ENCODE measurements at places on chromosomes 16 and 17.

DNA sequence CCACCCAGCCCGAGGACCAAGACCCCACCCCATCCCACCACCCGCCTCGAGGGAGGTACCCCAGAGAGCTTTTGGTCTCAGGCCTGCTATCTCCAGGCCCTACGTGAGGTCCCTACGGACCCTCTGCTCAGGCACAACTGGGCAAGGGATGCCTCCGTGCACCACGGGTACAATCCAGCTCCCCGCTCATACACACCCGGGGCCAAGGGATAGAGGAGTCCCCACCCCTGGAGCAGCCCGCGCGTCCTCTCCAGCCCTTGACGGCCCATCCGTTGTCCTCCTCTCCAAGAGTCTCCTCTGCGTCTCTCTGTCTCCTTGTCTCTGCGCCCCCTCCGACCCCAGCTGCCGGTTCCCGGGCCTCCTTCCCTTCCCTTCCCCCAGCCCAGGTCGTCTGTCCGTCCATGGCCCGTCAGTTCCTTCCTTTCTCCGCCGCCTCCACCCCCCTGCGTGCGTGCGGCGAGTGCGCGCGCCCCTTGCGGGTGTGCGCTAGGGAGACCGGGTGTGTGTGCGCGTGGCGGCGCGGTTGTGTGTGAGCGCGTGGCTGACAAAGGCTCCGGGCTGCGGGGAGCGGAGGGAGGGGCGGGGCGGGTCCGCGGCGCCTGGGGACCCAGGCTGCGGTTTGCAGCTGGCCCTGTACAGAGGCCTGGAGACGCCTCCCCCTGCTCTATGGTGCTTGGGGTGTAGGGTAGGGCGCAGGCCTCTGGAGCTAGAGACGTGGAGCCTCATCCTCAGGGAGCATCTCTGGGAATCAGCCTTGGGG, 930 bp downstream of the SPNS2 start:
- DNase-seq, result no peak

DNA sequence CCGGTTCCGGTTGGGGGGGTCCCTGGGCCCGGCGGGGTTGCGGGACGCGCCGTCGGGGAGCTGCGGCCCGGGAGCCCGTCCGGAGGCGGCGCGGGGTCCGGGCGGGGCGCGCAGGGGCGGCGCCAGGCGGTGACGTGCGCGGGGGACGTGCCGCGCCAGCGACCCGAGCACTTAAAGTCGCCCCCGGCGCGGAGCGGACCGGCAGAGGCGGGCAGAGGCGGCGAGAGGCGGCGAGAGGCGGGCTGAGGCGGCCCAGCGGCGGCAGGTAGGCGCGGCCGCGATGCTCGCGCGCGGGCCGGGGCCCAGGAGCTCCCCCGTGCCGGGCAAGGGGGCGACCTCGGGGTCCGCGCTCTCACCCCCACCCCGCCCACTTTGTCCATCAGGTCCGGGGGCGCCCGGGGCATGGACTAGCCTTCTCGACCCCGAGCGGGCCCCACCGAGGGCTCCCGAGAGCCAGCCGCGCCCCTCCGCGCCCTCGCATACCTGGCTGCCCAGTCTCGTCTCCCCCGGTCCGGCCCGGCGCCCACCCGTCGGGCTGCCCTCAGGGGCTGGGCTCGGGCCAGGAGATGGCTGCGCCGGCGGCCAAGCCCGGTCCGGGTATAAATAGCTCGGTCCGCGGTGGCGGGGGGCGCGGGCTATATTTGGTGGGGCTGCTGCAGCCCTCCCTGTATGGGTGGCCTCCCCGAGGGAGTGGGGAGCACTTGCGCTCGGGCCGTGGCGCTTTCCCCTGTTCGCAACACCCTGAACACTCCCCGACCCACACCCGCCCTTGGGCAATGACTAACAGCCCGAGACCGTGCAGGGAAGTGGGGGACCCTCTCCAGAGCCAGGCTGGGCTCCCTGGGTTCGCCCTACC, at the start of gene SLC16A3:
TSS of gene SLC16A3 (plus strand) at position 201 of the 856 bp plus-strand sequence. CDS start 6,967 bp downstream, outside the sequence.
- DNase-seq, result no peak

GRCh38 chr17:42016411-42016831, 818 bp downstream of the DNAJC7 start:
- DNase-seq, result no peak

- DNase-seq, result no peak
Observed at GRCh38 chr16:22625967-22626366, 115.3 kb downstream of the NPIPB5 start.

DNA sequence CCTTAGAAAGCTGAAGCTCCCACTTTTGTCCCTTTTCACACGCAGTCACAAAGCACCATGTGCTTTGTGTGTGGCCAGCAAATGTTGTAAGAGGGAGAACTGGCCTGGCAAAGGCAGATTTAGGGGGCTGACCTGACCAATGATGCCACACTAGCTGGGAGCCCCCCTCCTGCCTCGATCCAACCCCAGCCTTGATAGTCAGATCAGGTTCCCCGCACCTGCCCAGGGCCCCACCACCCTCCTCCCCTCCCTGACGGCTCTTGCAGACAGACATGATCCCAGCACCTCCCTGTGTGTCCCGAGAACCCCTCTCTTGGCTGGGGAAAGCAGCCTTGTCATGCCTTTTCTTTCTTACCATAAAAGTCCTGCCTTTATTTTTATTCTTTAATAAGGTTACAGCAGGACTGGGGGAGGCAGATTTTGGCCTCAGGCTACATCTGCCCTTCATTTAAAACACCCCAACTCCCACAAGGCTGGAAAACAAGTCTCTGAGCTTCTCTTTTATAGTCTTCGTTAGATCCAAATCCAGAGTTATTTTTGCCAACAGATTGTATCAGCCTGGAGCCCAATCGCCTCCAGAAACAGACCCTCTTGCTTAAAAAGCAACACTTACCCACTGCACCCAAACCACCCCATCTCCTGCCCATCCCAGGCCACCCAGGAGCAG, 201.8 kb upstream of the CDH5 start:
- DNase-seq, result no peak

- no peak for DNase-seq
Observed at GRCh38 chr17:31007695-31008373, 37.0 kb downstream of the RNF135 start.
